ENCODE measurements at places on chromosomes 2 and 18.

- no peak for DNase-seq
Measured at GRCh38 chr2:229417176-229417575, 146.1 kb upstream of the PID1 start.

DNA sequence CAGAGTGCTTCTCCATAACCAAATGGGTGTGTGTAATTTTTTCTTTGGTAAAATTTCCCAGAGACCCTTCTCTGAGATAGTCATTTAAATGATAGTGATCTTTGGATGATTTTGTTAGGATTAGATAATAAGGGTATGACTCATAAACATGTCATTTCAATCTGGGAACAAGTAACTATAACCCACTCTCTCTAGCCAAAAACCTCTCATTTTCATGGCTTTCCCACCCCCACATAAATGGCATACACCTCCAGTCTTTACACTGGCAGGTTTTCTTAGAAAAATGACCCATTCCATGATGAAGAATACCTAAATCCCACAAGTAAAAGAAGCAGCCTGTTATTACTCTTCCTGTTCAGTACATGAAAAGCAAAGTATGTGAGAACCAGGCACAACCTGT, 572.0 kb upstream of the ZEB2 start:
- DNase-seq = peak; percentile 61

DNA sequence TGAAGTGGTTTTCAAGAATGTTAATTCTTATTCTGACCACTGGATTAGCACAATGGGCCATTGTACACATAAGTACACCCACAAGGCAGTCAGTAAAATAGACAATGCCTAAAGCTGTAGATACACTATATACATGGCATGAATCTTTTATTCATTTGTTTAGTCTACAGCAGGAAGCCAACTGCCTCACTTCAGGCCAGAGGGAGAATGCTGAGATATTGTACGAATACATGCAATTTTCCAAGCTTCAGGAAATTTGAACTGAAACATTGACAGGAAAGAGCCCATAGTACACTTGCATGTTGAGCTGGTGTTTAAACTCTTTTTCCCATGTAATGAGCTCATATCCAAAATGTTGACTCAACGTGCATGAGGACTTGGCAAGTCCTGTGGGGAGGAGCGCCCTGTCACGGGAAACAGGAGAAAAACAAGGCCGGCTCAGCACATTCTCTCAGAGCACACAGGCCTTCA, 111.6 kb upstream of the CYP1B1 start:
- DNase-seq = peak; percentile 84

- DNase-seq = no peak
Measured at GRCh38 chr2:178881075-178881474, 73.9 kb upstream of the TTN start.

- peak; percentile 81 for DNase-seq
Measured at GRCh38 chr2:231715988-231716616, 7.8 kb downstream of the PTMA start.

All from fibroblast of skin of right biceps (primary cell).